Karpas-422 (cell line): ENCODE measurements at places on chromosomes 7 and 10.
A peak's percentile ranks its signal among the peaks of the same experiment; 100 is the strongest.

DNA sequence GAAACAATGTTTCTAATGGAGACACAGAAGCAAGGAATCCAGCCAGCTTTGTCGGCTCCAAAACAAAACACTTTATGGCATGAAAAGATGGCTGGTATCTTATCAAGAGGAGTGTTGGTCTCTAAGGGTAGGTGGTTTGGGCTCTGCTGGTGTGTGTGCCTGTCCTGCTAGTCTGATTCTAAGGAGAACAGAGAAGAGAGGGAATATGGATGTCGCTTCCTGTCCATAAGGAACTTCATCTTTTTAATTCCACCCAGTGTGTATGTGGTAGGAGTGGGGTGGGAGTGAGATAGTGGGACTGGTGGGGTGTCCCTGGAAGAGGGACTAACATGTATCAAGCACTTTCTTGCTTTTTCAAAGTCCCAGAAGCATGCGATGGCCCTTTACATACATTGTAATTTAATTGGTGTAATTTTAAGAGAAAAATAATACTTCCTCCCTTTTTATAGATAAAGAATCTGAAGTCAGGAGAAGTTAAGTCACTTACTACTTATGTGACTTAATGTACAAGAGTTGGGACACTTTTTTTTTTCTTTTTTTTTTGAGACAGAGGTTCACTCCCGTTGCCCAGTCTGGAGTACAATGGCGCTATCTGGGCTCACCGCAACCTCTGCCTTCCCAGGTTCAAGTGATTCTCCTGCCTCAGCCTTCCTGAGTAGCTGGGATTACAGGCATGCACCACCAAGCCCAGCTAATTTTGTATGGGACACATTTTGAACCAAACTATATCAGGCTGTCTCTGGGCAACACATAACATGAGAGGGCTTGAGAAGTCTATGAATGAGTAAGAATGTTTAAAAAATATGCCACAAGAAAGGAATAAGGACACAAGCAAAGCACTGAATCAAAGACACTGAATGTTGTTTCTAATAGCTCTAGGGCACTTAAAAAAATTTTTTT is 18.8 kb downstream of the NT5C3A start:
- DNase-seq, result no peak
- peak overlapping the region; percentile 87; the same call in 1 of the 2 replicates for H3K27ac ChIP-seq
- H3K4me1 ChIP-seq, result peaks cover 71% of the 10 kb centered on the region
- no peaks in the 10 kb centered on the region for H3K27me3 ChIP-seq
- no peaks in the 10 kb centered on the region for H3K36me3 ChIP-seq

DNA sequence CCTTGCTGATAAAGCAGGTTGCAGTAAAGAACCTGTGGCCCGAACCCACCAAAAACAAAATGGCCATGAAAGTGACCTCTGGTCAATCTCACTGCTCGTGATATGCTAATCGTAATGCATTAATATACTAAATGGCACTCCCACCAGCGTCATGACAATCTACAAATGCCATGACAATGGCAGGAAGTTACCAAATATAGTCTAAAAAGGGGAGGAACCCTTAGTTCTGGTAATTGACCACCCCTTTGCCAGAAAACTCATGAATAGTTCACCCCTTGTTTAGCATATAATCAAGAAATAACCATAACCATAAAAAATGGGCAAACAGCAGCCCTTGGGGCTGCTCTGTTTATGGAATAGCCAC is 1139.4 kb upstream of the LRRN3 start:
- no peaks in the 10 kb centered on the region for H3K36me3 ChIP-seq
- no peak overlapping the region for H3K4me3 ChIP-seq

DNA sequence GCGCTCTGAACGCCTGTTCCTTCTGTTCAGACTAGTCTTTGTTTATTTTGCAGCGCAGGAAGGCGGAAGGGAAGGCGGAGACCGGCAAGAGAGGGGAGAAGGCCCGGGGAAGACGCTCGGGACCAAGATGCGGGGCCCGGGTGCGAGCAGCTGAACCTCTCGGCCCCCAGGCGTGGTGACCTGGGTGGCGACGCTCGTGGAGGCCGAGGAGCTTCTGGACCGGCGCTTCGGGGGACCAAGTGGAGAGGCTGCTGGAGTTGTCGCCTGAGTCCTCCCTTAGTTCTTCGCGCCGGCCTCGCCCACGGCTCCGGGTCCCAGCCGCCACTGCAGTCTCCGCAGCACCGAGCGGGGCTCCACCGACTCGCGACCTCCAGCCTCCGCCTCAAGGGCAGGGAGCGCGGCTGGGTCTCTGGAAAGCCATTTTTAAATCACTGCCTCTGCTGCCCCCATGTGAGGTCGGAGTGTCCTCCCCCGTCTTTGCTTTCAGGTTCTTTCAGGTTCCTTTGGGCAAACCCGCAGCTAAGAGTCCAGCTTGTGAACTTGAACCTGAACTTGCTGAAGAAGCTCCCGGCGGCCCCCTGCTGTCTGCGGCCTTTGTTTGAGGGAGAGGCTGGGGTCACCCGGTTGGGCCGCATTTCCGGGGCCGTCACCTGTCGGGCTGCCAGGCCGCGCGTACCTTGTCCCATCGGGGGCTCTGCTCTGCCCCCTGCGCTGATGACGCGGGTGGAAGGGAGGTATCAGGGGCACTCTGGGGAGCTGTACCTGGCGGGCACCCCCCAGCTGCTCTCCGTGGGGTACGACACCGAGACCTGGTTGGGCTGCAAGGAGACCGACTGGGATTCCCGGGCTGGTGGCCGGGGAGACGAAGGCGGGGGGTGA is 136.0 kb downstream of the KIF20B start:
- no peak overlapping the region for H3K27ac ChIP-seq
- H3K4me3 ChIP-seq, result no peak overlapping the region
- H3K27me3 ChIP-seq, result no peaks in the 10 kb centered on the region
- H3K36me3 ChIP-seq, result no peaks in the 10 kb centered on the region
- no peak for DNase-seq

DNA sequence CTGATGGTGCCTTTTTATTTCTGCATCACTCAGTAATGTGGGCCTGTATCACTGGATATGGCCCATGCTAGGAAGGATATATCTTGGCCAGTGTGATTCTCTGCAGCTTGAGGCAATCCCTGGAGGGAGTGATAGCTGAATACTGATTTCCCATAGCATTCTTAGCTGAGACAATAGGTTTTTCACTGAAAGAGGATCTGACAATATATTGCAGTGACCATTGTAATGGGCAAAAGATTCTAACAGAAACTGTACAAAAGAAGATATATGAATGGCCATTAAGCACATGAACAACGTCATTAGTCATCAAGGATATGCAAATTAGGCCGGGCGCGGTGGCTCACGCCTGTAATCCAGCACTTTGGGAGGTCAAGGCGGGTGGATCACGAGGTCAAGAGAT is 117.8 kb downstream of the KAT6B start:
- H3K4me3 ChIP-seq, result no peak overlapping the region
- H3K4me1 ChIP-seq, result peaks cover 42% of the 10 kb centered on the region
- no peak overlapping the region for H3K27ac ChIP-seq
- no peaks in the 10 kb centered on the region for H3K36me3 ChIP-seq
- DNase-seq, result no peak

DNA sequence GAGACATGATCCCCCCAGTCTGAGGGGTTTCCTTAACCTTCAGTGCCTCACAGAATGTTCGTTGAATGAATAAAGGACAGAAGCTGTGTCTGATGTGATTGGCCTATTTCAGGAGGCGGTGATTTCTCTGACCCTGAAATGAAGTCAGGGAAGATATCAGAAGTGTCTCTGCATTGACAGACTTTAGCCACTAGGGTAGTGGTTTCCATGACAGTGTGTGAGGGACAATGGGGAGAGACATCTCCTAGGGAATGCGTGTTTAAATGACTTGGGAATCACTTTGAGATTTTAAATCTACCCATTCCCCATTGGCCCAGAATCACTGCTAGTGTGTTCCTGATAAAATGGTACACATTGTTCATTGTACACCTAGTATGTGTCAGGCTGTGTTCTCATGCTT is 132.0 kb downstream of the CFAP58 start:
- no peak overlapping the region for H3K27ac ChIP-seq
- H3K36me3 ChIP-seq, result no peaks in the 10 kb centered on the region
- no peaks in the 10 kb centered on the region for H3K4me1 ChIP-seq
- peak; percentile 44 for DNase-seq

- no peak overlapping the region for H3K4me3 ChIP-seq
- no peak overlapping the region for H3K27ac ChIP-seq
- no peak for DNase-seq
Measured at GRCh38 chr7:143223784-143224183, 1.9 kb downstream of the TAS2R40 start.

- no peaks in the 10 kb centered on the region for H3K4me1 ChIP-seq
- H3K4me3 ChIP-seq, result no peak overlapping the region
- H3K27ac ChIP-seq, result no peak overlapping the region
- DNase-seq, result no peak
- no peaks in the 10 kb centered on the region for H3K36me3 ChIP-seq
Measured at GRCh38 chr10:112775892-112776674, 174.0 kb upstream of the TCF7L2 start.

GRCh38 chr10:23408330-23408976 is 30.4 kb upstream of the OTUD1 start:
- H3K4me3 ChIP-seq, result no peak overlapping the region
- H3K27me3 ChIP-seq, result no peaks in the 10 kb centered on the region
- H3K36me3 ChIP-seq, result no peaks in the 10 kb centered on the region

GRCh38 chr7:88205179-88205578 is 14.7 kb downstream of the SRI start:
- no peaks in the 10 kb centered on the region for H3K4me1 ChIP-seq
- H3K27ac ChIP-seq, result no peak overlapping the region
- H3K36me3 ChIP-seq, result peaks cover 47% of the 10 kb centered on the region
- no peak overlapping the region for H3K4me3 ChIP-seq

DNA sequence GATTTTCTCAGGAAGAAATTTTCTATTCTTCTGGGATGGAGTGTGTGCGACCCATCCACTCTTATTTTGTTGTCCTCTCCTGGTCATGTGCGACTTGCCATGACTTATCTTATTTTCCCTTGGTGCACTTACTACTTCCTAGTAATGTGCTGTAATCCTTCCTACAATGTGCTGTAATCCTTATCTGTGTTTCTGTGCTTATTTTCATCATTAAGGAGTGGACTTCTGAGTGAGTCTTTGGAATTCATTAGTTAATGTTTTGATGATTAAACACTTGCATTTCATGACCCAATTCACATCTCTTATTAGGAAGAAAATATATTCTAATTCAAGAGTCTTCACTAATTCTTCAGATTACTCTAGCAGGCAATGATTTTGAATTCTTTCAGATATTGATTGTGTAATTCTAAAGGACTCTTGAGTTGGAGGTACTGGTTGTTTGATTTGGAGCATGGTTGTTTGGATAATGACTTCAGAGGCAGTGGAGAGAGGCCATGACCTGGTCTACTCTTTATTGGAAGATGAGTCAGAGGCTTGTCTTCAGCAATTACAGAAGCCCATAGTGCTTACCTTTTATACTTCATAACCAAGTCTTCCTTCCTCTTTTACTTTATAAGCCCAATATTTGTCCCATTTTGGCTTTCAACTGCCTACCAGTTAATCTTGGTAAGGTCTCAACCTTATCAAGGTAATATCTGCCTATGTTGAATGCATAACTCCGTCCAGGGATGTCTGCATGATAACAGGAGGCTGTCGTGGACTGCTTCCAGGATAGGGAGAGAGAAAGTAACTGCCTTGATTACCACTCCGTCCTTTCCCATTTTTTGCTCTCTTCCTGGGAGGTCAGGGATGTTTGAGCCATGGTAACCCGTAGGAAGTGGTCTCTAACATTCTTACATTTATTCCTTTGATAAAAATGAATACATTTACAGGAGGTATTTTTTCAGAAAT is 278.3 kb upstream of the SP8 start:
- no peaks in the 10 kb centered on the region for H3K4me1 ChIP-seq
- H3K36me3 ChIP-seq, result no peaks in the 10 kb centered on the region
- H3K4me3 ChIP-seq, result no peak overlapping the region
- no peak overlapping the region for H3K27ac ChIP-seq
- no peak for DNase-seq

DNA sequence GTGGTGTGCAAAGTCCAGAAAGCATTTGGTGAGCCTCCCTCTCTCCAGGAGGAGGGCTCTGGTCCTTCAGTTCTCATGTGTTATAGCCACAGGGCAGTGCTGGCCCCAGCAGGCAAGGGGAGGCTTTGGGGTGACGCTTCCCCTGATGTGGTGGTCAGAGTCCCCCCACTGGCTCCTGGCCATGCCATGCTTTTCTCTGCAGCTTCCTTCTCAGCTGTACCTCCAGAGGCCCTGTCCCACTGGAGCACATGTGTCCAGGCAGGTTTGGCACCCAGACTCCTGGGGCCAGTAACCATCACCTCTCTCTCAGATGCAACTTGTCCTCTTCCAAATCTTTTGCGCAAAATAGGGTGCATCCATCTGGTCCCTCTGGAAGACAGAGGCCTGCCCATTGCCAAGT is 233.0 kb upstream of the ZNF32 start:
- H3K4me1 ChIP-seq, result peaks cover 32% of the 10 kb centered on the region
- H3K4me3 ChIP-seq, result no peak overlapping the region
- no peak for DNase-seq
- no peaks in the 10 kb centered on the region for H3K36me3 ChIP-seq
- no peaks in the 10 kb centered on the region for H3K27me3 ChIP-seq
- H3K27ac ChIP-seq, result no peak overlapping the region

DNA sequence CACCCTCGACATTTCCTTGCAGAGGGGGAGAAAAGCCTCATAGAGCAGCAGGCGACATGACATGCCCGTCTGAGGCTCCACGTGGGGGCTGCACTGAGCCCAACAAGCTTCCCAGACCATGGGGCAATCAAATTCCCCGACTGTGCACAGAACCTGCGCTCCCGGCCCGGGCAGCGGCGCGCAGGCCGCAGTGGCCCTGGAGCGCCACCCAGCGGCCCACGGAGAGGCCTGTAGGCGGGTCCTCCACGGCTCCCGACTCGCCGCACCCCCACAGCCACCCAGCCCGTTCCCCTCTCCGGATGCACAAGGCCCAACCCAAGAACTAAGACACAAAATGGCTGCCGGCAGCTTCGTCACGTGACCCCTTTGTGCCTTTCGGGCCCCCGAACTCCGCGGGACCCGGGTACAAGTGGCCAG is 816 bp downstream of the EPC1 start:
- H3K27ac ChIP-seq, result peak overlapping the region; percentile 96
- H3K4me3 ChIP-seq, result peak overlapping the region; percentile 89
- H3K36me3 ChIP-seq, result peaks cover 21% of the 10 kb centered on the region; the same call in 1 of the 2 replicates
- DNase-seq, result peak; percentile 98
- H3K27me3 ChIP-seq, result no peaks in the 10 kb centered on the region

- H3K27ac ChIP-seq, result no peak overlapping the region
- H3K36me3 ChIP-seq, result no peaks in the 10 kb centered on the region
- DNase-seq, result no peak
- H3K4me3 ChIP-seq, result no peak overlapping the region
Measured at GRCh38 chr10:68501691-68502090, 25.6 kb downstream of the SLC25A16 start.

DNA sequence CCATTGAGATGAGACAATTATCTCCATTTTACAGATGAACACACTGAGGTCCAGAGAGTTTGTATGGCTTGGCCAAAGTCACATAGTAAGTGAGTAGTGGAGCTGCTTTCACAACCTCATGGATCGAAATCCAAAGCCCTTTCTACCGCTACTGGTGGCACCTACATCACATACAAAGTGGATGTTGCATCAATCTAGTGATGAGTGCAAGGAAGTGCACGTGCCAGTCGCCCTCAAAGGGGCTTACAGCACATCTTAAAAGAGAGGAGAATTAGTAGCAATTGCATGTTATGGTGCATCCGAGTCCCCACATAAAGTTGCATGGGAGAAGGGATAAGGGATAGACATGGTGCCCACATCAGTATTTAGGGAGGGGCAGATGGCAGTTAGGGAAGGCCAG is 31.0 kb upstream of the GPR26 start:
- no peaks in the 10 kb centered on the region for H3K36me3 ChIP-seq
- no peaks in the 10 kb centered on the region for H3K4me1 ChIP-seq
- H3K27ac ChIP-seq, result no peak overlapping the region
- DNase-seq, result no peak
